Activated CD4-positive, alpha-beta T cell treated with anti-CD3 and anti-CD28 coated beads, Interleukin-2, amount 50 U/mL, for 16 hours (primary cell): ENCODE measurements at places on chromosomes 2 and 18.

DNA sequence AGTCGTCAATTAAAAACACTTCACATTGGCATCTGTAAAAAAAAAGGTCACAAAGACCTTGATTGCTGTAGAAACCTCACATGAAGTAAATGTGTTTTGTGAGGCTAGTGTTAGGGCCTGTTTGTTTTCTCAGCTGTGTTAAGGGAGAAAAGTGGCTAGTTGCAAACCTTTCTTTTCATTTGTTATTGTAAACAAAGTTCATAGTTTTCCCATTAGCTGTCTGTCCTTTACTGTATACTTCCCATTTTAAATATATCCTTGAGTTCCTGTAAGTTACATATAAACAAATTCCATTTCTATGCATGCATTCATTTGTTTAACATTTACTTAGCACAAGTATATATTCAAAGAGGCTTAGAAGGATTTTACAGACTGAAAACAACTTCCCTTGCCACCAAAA lies 1250.2 kb downstream of the LRP1B start:
- DNase-seq, result no peak

GRCh38 chr18:76382275-76382674 lies 112.8 kb downstream of the ZNF516 start:
- no peak for DNase-seq

GRCh38 chr2:2992634-2993033 lies 385.0 kb downstream of the EIPR1 start:
- no peak for DNase-seq

DNA sequence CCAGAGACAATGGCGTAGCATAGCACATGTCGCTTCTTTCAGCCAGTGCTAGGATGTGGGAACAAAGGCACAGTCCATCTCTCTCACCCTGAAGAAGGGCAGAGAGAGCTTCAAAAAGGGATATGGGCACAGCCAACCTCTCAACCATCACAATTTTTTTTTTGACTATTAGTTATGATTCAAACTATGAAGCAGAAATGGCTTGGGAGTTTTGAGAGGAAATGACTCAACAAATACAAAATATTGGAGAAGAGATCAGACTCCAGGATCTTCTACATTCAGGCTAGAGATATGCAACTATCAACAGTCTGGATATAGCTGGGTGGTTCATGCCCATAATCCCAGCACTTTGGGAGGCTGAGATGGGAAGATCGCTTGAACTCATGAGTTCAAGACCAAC lies 109.1 kb downstream of the MCFD2 start:
- no peak for DNase-seq

DNA sequence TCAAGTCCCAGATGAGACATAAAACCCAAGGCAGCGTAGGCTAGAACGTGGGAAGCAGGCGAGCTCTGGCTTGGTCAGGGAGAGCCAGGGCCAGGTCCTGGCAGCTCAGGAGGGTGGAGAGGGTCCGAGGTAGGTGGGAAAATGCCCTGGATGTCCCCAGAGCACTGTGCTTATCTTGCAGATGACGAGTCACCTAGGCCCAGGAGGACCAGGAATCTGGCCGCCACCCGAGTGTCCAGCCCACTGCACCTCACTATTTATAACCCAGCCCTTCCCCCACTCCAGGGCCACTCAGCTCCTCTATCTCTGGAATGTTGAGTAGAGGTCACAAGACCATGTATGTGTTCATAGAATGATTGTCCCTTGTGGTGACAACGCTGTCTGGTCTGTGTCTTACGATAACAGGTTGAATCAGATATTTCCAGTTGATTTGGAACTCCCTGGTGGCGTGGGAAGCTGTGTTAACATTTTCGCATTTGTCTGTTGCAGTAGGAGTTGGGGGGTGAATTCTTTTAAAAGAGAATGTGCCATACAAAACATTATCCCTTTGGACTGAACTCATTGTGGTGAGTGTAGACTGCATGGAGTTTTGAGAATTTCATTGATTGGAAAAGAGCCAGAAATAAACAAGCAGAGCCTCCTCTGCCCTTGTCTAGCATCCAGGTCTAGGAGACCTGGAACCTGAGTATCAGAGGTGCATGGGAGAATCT lies 47.5 kb downstream of the EMILIN2 start:
- DNase-seq, result no peak

DNA sequence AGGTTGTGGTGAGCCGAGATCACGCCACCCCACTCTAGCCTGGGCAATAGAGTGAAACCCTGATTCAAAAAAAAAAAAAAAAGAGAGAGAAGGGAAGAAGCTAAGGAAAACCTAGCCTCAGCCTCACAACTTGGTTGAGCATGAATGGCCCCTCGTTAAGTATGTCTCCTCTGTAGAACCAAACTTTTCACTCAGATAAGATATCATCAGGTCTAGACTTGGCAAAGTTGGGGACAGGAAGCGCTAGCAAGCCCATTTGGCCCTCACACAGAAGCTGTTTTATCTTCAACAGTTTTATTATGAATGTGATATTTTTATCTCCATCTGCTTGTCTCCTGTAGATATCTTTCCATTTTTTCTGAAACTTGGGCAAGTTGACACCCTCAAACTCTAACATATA lies 3.5 kb upstream of the ASXL2 start:
- DNase-seq, result no peak
